Left lung (tissue), 14 donors: ENCODE measurements at places on chromosomes 3 and 15. TPM values are rescaled to one million over a fixed set of nuclear protein-coding genes. Genes with fewer than 3 reads are reported as not detected.

Gene ALS2CL
- total RNA-seq: 74.4 TPM

- H3K4me1 ChIP-seq: no peaks in the 10 kb centered on the region
- no peak for DNase-seq
- H3K4me3 ChIP-seq: no peak overlapping the region
- no peak overlapping the region for H3K27ac ChIP-seq
These were observed 1187.1 kb upstream of the EPHA6 start for GRCh38 chr3:95627293-95627692.

GRCh38 chr3:166223120-166223519 is 385.9 kb upstream of the BCHE start:
- H3K27me3 ChIP-seq: no peaks in the 10 kb centered on the region
- no peak for DNase-seq
- H3K4me1 ChIP-seq: no peaks in the 10 kb centered on the region
- no peak overlapping the region for H3K27ac ChIP-seq
- no peaks in the 10 kb centered on the region for H3K36me3 ChIP-seq
- H3K4me3 ChIP-seq: no peak overlapping the region

- H3K4me3 ChIP-seq: peak overlapping the region; percentile 31
- peaks cover 20% of the 10 kb centered on the region for H3K27me3 ChIP-seq
- peak; percentile 81 for DNase-seq
- H3K27ac ChIP-seq: peak overlapping the region; percentile 55
- peaks cover 9% of the 10 kb centered on the region for H3K4me1 ChIP-seq
- no peaks in the 10 kb centered on the region for H3K36me3 ChIP-seq
These were observed 10.3 kb upstream of the KIF7 start for GRCh38 chr15:89665449-89666181.

GRCh38 chr3:47128137-47128536 is 35.8 kb downstream of the SETD2 start:
- no peak for DNase-seq
- no peak overlapping the region for H3K4me3 ChIP-seq
- no peaks in the 10 kb centered on the region for H3K27me3 ChIP-seq
- peaks cover 14% of the 10 kb centered on the region for H3K36me3 ChIP-seq
- peaks cover 15% of the 10 kb centered on the region for H3K4me1 ChIP-seq
